Vagina (tissue), 2 donors: ENCODE measurements at places on chromosomes 2 and 18. TPM values are rescaled to one million over a fixed set of nuclear protein-coding genes. Genes with fewer than 3 reads are reported as not detected.

GRCh38 chr2:181008407-181008806, 28.0 kb downstream of the UBE2E3 start:
- no peak for DNase-seq

DNA sequence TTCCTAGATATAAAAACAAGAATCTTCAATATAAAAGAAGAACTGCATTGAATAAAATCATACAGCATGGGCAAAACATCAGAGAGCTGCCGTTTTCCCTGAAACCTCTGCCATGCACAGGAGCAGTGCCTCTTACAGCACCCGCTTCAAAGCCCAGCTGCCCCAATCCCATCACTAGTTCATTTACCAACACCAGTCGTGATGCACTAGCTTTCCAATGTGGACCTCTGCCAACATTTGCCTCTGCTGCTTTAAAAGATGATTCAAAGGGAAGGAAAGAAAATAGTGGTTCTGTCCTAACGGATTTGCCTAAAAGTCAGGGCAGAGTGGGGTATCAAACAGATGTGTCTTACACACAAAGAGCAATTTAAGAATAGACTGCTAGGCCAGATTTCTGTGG, 43.4 kb upstream of the AP1S3 start:
- no peak for DNase-seq

- DNase-seq: no peak
Measured at GRCh38 chr2:46196871-46197462, 100.2 kb upstream of the EPAS1 start.

- DNase-seq: peak; percentile 77
Measured at GRCh38 chr2:127590386-127591190, 55.1 kb downstream of the MYO7B start.

- no peak for DNase-seq
Measured at GRCh38 chr2:117056376-117056748, 758.1 kb upstream of the DDX18 start.

DNA sequence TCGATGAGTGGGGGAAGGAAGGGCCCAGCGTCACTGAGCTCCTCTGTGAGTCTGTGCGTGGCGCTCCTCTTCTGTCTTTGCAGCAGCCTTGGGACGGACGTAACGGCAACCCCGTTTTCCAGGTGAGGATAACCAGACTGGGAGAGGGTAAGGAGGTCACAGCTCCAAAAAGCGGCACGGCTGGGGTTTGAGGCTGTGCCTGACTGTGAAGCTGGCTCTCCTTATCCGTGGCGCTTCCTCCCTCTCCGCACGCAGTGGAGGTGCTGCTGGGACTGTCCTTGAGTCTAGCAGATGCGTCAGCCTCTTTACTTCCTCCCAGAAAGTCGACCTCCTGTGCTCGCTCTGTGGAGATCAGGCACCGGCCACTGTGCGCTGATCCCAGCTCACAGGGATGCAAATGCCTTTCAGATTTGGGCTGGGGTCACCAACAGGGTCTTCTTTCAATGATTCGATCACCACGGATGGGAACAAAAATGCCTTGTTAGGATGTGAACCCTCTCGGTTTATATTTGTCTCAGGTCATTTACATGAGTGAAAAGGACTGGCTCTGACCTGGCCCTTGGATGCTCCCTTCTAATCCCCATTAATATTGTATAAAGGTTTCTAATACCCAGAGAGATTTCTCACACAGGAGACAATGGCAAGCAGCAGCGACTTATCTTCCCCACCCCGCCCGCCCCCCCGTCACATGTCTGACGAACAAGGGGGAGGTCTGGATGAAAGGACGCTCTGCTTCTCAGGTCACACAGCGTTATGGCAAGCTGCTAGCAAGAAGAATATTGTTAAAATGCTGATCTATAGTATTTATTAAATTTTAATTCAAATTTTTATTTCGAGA, 30.1 kb upstream of the E2F6 start:
- no peak for DNase-seq

- DNase-seq: no peak
Measured at GRCh38 chr2:122535960-122536505, 780.6 kb downstream of the TSN start.

CHRNG gene
- not detected for total RNA-seq
